ENCODE measurements at places on chromosomes 1 and 21.

GRCh38 chr1:225554216-225554812, 98.6 kb downstream of the ENAH start:
- DNase-seq, result no peak

GRCh38 chr1:235920596-235921375, 54.1 kb upstream of the LYST start:
- DNase-seq, result no peak

DNA sequence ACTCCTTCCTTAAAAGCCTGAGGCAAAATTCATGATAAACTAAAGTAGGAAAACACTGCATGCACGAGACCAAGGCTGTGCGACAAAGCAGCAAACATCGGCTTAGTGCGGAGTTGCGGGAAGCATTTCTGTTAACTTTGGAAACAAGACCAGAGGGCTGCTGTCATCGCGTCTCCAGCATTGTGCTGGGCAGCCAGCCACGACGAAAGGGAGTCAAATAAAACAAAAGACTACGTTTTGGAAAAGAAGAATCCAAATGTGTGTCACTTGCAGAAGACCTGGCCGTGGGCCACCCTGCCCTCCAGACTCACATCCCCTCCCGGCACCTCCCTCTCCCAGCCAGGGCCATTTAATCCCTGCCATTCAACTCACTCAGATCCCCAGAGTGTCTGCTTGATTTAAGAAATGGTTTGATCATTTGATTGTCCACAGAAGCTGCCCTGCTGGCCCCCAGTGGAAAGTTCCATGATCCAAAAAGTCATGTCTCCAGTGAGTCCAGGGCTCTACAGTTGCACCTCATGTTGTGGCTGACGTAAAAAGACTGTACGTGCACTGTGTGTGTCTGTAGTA, 2.4 kb upstream of the KRTAP10-11 start:
- no peak for DNase-seq

DNA sequence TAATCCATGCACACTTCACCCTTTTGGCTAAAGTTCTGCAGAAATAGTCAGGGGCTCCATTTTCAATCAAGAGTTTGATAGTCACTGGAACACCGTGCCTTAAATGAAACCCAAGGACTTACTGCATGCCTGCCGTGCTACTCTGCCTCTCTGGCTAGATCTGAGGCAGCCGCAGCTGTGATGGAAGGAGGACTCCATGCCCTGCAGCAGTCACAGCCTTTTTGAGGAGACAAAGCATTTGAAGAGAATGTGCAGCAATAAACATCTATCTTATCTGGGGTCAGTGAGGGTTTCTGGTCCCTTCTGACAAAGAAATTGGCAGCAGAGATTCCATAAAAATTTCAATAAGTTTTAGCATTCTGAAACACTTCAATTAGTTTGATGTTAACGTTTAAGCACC, 78.0 kb downstream of the BCAR3 start:
- DNase-seq, result no peak

DNA sequence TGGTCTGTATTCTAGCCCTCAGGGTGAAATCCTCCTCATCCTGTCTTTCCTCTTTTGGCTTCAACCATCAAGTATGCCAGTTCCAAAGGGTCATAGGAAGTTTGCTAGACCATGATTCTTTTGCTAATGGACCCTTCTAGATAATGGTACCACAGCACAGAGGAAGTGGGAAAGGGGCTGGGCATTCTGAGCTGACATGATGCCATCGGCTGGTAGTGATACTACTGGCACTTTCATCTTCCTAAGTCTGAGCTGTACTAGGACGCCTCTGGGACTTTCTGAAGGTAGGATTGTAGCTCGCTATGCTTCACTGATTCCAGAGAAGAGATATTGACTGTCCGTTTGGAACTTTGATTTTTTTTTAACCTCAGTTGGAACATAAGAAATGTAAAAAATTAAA, 11.4 kb downstream of the FASLG start:
- DNase-seq, result no peak

DNA sequence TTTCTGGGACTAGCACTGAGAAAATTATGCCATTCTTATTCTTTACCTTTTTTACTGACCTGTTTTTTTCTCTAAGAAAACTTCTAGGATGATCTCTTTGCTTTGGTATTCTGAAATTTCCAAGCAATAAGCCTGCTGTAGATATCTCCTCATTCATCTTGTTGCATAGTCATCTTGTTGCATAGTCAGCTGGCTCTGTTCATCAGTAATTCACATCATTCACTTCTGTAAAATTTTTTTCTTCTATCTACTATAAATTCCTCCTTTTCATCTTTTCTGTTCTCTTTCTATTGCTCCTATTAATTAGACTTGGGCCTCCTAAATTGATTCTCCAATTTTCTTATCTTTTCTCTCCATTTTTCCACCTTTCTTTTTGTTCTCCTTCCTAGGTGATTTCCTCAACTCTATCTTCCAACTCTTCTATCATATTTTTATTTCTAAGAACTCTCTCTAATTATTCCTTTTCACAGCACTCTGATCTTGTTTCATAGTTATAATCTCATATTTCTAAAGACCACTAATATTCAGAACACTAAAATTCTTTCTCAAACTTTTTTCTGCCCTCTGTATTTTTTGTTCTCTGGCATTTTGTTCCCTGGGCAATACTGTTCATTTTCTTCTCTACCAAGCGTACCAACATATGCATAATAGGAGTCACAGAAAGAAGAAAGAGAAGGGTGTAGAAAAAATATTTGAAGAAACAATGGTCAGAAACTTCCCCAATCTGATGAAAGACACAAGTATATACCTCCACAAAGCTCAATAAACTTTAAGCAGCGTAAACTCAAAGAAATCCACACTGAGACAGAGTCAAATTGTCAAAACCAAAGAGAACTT, 17.7 kb downstream of the TUT4 start:
- DNase-seq, result no peak

DNA sequence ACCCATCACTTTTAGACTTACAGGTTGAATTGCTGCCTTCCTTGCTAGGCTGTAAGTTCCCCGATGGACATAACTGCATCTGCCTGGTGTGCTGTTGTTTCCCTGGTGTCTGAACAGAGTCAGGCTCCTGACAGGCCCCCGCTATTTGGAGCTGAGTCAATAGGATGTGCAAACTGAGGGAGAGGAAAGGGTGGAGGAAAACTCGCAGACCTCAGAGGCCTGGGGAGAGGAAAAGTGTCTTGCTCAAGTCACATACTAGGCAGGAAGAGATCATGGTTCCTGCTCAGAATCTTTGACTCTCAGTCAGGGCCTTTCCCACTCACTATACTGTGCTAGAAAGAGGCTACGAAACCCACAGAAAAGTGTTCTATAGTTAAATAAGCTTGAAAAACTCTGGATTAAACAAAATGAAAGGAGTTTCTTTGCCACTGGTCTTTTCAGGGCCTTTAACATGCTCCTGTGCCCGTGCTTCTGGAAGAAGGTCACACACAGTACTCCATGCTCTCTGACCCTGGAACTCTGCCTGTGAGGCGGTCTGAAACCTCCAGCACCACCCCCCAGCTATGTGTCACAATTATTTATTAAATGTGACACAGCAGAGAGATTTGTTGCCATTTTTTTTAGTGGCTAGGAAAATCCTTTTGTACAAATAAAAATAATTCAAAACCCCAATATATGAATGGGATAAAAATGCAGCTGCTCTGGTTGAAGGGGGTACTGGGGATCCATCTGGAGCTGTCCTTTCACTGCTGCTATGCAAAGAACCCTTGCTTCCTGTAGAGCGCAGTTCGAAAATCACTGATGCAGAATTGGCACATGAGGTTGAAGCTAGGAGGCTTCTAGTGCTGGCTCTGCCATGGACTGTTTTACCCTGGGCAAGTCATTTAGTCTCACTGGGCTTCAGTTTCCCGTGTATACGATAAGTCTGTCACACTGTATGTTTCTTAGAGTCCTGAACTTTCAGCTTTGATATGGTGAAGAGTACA, 20.1 kb upstream of the CDCP2 start:
- DNase-seq, result no peak

DNA sequence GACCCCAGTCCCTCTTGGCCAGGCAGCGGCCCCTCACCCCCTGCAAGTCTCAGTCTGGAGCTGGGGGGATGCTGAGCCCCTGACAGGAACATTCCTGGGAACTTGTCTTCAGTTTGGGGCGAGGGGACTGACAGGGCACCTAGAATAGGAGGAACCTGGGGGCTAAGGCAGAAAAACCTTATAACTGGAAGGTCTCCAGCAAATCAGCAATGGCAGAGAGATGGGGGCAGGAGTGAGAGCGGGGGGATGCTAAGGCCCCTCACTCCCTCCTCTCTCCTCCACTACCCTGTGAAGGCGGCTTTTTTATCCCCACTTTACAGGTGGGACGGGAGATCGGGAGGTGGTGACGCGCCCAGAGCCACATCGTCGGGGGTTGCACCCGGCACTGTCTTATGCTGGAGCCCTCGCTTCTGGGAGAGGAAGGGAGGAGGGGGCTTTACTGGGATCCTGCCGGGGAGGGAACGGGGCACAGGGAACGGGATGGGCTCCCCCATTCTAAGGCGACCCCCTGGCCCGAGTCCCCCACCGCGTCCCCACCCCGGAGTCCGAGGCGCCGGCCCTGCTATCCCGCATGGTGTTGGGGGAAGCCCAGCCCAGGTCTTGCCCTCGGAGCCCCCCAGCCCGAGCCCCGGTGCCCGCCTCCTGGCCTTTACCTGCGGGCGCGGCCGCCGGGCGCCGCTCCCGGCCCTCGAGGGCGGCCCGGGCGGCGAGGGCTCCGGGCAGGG, 456 bp downstream of the COL8A2 start:
- DNase-seq, result no peak

DNA sequence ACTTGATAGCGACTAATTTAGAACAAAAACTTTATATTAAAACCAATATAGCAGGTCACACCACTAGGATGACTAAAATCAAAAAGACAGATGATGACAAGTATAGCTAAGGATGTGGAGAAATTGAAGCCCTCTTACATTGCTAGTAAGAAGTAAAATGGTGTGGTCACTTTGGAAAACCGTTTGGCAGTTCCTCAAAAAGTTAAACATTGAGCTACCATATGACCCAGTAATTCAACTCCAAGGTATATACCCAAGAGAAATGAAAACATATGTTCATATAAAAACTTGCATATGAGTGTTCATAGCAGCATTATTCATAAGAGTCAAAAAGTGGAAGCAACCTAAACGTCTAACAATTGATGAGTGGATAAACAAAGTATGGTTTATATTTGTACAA, 13.0 kb upstream of the SERINC2 start:
- DNase-seq, result no peak

DNA sequence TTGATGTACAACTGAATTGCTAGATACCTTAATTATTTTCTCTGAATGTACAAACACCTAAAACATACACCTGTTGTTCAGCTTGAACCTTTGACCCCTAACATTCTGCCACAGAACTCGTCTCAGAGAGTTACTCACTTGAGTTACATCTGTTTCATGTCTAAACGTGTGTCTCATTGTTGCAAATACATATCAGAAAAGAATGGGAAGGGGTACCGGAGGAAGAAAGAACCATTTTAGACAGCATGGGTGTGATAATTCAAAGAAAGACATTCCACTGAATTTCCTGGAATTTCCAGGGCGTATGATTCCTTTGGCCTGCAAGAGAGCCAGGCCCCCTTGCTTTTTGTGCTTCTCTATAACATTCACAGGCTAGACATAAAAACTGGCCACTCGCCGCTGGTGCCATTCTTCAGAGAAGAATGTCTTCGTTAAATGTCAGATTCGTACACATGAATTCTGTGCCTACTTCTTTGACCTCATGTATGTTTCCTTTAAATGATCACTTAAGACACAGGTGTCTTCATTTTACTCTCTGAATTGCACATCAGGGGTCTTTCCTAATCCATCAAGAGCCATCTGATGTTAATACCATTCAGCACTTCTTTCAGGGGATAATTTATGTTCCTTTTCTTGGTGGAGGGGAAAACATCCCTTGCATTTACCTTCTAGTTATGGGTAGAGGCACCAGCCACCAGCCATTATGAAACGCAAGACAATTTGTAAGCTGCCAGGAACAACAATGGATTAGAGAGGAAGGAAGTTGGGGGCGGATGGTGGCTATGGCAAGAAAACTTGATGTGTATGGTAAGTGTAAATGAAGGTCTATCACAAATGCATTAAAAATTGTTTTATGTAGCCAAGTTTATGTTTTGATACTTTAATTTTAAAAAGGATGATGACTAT, 12.7 kb downstream of the ATF3 start:
- no peak for DNase-seq

DNA sequence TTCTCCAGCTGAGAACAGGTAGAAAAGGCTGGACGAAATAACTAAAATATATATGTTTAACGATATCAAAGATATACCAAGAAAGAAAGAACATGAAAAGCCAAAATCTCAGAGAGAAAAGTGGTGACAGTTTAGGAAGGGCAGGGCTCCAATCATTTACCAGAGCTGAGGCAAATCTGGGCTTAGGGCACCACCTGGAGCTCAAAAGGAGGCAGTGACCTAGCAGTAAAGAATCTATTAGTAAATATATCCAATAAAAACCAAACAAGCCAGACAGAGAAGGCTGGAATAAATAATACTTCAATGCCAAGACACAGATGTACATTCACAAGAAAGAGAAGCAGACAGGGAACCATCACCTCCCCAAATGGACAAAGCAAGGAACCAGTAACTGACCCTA, 43.5 kb downstream of the CHIA start:
- DNase-seq, result no peak

DNA sequence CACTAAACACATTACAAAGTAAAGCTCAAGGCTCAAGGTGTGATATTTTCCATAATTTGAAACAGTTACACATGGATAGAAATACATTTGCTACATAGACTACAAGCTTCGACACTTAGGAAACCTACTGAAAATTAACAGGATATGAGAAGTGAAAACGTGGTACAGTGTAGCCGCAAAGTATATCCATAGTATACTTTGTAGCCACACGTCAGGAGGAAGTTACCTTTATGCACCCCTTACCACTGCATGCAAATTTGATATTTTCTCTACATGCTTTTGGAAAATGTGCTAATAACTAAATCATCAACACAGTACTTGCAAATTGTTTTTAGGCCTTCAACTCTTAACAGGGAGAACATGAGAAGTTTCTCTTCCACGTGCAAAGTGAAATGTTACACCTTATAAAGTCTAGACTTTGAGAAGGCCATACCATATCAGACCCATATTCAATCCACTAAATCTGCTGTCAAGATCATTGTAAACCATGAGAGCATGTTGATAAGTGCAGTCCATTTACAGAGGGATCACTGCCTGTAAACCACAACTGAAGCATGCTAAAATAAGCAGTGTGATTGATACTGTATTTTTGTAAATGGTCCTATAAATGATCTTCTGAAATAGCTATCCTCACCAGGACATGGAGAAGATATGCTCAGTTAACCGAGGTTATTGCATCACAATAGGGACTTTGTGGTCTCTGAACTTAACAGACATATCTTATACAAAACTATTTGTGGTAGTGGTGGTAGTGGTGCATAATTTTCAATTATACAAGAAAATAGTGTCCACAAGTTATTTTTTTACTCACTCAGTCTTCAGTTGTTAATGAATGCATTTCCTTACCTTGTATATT, 64.7 kb downstream of the VAV3 start:
- no peak for DNase-seq

GRCh38 chr21:26534517-26534916, 38.6 kb downstream of the CYYR1 start:
- no peak for DNase-seq
